Adrenal gland (tissue), 19 donors: ENCODE measurements at places on chromosomes 2 and 18. TPM values are rescaled to one million over a fixed set of nuclear protein-coding genes. Genes with fewer than 3 reads are reported as not detected.
A peak's percentile ranks its signal among the peaks of the same experiment; 100 is the strongest.

GRCh38 chr18:30965237-30965636 lies 77.3 kb downstream of the DSC3 start:
- no peak for DNase-seq

Gene ALPP
- not detected for total RNA-seq

- DNase-seq, result no peak
Measured at GRCh38 chr2:102796337-102796736, 34.5 kb downstream of the TMEM182 start.

GRCh38 chr2:44708661-44709000 lies 232.9 kb upstream of the SIX3 start:
- DNase-seq, result no peak

GRCh38 chr2:36389091-36389564 lies 33.5 kb downstream of the CRIM1 start:
- DNase-seq, result no peak

Gene GATA6
- total RNA-seq, result 134 TPM

GRCh38 chr18:75478996-75479880 lies 51.7 kb upstream of the SMIM21 start:
- DNase-seq, result no peak

- peak; percentile 55 for DNase-seq
Measured at GRCh38 chr2:42568401-42569115, at the start of gene MTA3. Gene MTA3 (plus strand): TSS chr2:42568632. CDS start chr2:42568746, 114 bp downstream.

DNA sequence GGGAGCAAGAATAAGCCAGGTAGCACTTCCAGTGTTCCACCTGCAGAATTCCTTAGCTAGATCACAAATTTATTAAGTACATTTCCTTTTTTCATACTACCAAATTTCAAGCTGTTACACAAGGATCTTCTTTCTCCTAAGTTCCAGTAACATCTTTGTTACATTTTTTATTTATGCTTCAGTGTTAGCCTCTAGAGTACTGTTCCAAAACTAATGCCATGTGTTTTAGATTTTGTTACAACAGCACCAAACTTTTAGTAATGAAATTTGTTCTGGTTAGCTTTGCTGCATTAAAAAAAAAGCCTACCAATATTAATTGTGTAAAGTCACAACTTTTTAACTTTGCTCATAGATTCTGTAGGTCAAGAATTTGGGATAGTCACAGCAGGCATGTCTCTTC lies 161.1 kb downstream of the CAMKMT start:
- DNase-seq, result no peak

Gene C2orf15
- total RNA-seq, result 2.2 TPM
